ENCODE measurements at places on chromosomes 16 and 17. TPM values are rescaled to one million over a fixed set of nuclear protein-coding genes. Genes with fewer than 3 reads are reported as not detected.

DNA sequence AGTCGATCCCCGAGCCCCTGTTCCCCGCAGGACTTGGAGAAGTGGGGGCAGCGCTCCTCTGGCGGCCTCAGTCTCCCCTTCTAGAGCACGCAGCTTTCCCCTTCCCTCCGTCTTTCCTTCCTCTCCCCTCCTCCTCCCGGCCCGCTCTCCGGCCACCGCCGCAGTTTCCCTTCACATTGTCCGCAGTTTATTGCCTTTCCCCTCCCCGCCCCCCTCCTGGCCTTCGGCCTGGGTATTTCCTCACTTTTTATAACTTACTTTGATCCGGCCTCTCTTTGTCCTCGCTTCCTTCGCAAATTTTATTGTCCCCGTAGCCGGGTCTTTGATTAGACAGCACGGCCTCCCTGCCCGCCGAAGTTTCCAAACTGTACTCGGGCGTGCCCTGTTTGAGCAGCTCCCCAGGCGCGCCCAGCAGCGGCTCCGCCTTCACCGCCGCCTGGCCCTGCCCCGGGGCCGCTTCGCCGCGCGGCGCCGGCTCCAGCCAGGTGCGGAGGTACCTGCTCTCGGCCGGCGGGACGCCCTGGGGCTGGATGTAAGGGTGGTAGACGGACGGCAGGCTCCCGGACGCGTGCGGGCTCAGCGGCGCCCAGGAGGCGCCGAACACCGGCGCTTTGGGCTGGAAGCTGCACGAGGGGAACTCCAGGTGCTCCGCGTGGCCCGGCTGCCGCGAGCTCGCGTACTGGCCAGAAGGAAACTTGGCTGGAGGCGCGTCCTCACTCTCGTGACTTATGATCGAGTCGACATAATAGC lies 488 bp downstream of the HOXB9 start:
- H3K36me3 ChIP-seq: no peaks in the 10 kb centered on the region
- DNase-seq: no peak
- peaks cover 26% of the 10 kb centered on the region for H3K4me1 ChIP-seq
- H3K4me3 ChIP-seq: peak overlapping the region; percentile 43
- peaks cover 100% of the 10 kb centered on the region for H3K27me3 ChIP-seq

DNA sequence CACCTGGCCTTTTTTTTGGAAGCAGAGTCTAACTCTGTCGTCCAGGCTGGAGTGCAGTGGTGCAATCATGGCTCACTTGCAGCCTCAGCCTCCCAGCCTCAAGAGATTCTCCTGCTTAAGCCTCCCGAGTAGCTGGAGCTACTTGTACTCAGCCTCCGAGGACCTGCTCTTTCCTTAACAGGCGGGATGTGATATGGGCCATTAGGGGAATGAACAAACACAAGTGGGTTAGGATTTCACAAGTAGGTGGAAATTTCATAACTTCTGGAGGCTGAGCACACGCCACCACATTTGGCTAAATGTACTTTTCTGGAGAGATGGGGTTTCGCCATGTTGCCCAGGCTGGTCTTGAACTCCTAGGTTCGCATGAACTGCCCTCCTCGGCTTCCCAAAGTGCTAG lies 4.1 kb downstream of the PAM16 start:
- DNase-seq: no peak
- H3K27me3 ChIP-seq: no peaks in the 10 kb centered on the region
- no peak overlapping the region for H3K4me3 ChIP-seq
- no peaks in the 10 kb centered on the region for H3K36me3 ChIP-seq
- H3K27ac ChIP-seq: peak overlapping the region; percentile 74
- peaks cover 81% of the 10 kb centered on the region for H3K4me1 ChIP-seq

GRCh38 chr16:3485097-3485745 lies 10.1 kb downstream of the C16orf90 start:
- peaks cover 76% of the 10 kb centered on the region for H3K36me3 ChIP-seq
- H3K4me1 ChIP-seq: no peaks in the 10 kb centered on the region
- H3K4me3 ChIP-seq: no peak overlapping the region
- no peak overlapping the region for H3K27ac ChIP-seq

GRCh38 chr17:30506481-30506880 lies 29.3 kb downstream of the GOSR1 start:
- no peak overlapping the region for H3K27ac ChIP-seq
- DNase-seq: no peak
- no peaks in the 10 kb centered on the region for H3K27me3 ChIP-seq

Gene CDRT15L2
- not detected for total RNA-seq

Gene SEZ6L2
- total RNA-seq: 10.7 TPM

Gene COG1
- total RNA-seq: 36.4 TPM

Gene TNRC6A
- 49.4 TPM for total RNA-seq

Gene TRAF4
- total RNA-seq: 52.8 TPM

Gene CARD14
- total RNA-seq: 0.50 TPM
